ENCODE measurements at places on chromosomes 6 and 20.

GRCh38 chr20:6606651-6607050, 160.8 kb upstream of the BMP2 start:
- DNase-seq: no peak

GRCh38 chr6:88785478-88785877, 177.9 kb downstream of the RNGTT start:
- no peak for DNase-seq

DNA sequence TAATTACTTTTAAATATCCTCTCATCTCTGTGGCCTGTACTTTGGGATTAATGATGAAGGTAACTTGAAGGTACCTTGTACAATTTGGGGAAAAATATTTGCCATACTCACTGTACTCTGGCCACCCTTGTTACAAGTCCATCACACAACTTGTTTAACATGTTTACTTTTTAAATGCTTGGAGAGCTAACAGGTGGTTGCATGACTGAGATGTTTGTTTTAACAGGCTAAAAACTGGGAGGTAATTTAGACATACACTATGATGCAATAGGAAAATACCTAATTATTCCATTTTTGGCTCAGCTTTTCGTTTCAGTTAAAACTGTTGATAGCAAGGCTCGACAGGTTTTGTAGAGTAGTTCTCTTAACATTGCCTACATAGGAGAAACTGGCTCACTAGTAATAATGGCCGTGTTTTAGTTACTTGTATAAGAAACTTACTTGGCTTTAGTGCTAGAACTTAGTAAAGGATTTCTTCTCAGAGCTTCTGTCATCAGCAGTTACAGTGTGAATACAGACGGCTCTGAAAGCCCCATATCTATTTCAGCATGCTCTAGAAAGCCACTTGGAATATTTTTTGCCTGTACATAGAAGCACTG, 489.8 kb upstream of the SOX4 start:
- DNase-seq: no peak

DNA sequence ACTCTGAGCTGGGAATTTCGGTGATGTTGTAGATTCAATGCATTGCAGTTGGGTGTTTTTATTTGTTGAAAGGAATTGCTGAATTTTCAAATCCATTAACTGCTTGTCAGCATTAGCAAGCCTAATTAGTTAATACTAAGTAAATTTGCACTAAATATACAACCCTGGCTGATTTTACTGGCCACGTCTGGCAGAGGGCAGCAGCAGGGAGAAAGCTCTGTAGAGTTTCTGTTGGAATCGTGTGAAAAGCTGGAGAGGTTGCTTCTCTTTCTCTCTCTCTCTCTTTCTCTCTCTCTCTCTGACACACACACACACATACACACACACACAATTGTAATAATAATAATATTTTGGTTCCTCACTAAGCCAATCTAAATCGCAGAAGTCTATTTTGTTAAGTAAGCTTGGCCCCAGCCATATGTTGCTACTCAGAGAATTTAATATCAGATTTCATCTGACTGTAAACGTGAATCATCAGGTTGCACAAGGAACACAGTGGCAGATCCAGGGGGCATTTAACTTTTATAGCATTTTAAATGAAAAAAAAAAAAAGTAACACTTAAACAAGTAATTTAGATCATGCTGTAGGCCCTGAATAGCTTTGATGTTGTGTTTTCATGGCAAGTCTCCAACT, 289.5 kb downstream of the ESR1 start:
- no peak for DNase-seq

GRCh38 chr6:148743476-148743875, 3.4 kb upstream of the UST start:
- no peak for DNase-seq

DNA sequence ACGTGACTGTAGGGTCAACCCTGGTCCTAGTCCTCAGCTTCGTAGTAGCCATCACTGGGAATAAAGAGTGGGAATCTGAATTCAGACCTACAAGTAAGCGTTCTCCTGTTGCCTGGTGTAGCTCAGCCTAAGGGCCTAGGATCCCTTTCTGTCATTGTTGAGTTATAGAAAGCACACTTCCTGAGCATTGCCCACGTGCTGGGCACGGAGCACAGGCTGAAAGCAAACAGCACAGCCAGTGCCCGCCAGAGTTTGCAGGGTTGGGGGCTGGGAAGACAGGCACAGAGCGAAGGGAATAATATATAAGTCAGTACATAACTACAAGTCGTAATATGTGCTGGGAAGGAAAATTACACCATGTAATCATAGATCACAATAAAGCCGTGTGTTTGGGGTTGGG, 166.3 kb downstream of the TBXT start:
- DNase-seq: no peak

DNA sequence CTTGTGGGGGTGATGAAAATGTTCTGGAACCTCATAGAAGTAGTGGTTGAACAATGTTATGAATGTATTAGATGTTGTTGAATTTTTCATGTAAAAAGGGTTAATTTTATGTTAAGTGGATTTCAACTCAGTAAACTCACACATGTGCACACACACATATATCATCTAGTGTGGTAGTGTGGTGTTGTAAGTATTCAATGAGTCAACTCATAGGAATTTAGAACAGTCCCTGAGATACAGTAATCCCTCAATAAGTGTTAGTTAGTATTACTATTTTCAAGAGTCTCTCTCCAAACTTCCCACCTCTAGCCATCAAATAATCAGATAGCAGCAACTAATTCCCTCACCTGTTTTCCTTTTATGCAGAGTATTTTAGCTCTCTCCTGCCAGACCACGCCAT, 563.1 kb upstream of the JARID2 start:
- DNase-seq: no peak

DNA sequence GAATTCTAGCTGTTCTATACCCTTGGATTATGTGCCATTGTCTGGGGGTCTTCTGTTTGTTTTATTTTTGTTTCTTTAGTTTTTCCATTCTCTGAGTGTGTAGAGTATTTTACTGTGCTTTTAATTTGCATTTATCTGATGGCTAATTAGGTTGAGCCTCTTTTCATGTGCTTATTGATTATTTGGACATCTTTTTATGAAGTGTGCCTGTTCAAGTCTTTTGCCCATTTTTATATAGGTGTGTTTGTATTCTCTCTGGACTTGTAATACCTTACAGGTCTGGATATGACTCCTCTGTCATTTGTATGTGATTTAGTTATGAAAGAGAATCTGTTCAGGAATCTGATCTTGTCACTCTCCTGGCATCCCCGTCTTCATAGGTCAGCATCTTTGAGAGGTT, 22.6 kb upstream of the APCDD1L start:
- DNase-seq: no peak

DNA sequence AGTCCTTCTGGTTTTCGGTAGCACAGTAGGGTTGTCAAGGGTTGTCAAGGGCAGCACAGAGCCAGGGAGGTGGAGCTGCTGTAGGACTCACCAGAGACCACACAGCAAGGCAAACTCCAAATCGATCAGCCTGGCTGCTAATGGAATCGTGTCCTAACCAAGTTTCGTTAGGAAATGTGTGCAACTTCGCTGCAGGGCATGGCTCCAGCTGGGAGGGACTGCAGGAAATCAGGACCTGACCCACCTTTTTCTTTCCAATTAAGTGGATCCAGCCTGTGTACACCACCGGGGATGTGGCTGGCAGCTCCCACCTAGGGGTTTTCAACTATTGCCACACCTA, 251.7 kb upstream of the QKI start:
- DNase-seq: no peak

GRCh38 chr6:37648465-37649330, 49.0 kb downstream of the MDGA1 start:
- DNase-seq: no peak

DNA sequence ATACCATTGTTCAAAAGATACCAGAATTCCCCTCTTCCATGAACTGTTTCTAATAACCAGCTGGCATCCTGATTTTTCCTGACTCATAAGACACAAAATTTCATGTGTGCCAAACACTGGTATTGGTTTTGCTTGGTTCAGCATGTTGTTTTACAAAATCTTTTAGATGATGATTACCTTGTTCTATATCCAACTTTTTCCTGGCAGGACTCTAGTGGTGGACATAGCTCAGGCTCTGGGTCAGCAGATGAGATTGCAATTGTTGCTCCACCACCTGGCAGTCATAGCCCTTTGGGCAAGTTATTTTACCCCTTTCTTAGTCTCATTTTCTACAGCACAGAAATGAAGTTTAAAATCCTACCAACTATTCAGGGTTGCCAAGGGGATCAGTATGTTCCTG, 6.2 kb downstream of the TRIM38 start:
- no peak for DNase-seq

GRCh38 chr6:4655196-4656025, 120.8 kb upstream of the CDYL start:
- DNase-seq: no peak

- no peak for DNase-seq
These were observed 164.0 kb downstream of the PDE7B start for GRCh38 chr6:136015531-136015930.

DNA sequence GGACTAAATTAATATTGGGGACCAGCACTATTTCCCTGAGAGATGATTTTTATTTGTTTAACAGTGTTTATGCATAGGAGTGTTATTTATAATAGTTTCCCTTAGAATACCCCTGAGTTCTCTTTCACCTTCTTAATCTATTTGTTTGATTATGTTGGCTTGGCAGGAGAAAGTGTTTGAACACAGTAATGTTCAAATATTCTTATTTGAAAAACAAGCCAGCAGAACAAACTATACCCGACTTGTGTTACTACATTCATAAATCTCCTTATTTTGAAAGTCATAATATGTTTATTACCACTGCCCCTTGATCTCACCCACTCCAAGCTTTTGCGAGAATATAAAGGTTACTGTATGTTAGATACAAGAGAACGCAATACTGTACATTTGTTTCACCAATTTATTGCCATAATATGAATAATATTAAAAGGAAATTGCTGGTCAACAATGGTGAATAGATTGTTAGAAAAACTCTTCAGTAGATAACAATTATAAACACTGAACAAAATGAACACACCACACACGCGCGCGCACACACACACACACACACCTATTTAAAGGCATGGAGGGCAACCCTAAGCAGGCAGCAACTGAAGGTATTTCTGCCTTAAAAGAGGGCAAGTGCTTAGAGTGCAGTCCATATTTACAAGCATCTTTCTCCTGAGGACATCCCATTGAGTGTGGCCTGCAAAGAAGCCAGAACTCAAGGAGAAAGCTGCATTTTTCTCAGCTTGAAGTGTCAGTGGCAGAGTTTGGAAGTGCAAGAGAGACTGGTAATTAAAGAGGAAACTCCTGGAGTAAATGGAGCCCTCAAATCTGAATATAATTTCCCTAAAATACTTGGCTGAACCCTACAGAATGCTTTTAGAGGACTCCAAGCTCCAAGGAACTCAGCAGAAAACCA, 279.4 kb upstream of the MAN1A1 start:
- DNase-seq: no peak

GRCh38 chr20:13243826-13244376, 22.8 kb downstream of the ISM1 start:
- DNase-seq: no peak
